ENCODE measurements at places on chromosomes 1 and 21.

DNA sequence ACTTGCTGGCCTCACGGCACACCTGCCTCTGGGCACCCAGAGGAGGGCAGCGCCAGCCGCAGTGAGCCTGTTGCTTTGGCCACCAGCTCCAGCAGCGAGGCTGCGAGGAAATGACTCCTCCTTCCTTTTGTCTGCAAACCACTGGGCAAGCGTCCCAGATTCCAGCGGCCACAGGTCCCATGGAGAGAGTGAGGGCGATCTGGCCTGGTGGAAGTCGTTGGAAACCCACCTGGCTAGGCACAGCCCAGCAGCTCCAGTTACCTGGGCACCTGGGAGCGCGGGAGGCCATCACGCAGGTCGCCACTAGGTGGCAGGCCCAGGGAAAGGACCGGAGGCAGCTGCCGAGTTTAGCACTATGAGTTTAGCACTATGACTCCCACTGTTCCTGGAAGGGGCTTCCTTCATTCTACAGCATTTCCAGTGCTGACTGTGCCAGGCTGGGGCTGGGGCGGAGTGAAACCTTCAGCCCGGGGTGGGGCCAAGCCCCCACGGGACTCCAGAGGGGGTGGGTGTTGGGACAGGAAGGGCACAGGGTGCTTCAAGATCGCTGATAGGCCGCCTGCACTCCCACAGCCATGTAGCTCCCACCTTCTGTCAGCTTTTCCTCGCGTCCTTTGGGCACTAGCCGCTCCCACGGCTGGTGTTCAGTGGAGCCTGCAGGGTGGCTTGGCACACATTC lies 1.1 kb upstream of the ESPN start:
- no peak for DNase-seq

DNA sequence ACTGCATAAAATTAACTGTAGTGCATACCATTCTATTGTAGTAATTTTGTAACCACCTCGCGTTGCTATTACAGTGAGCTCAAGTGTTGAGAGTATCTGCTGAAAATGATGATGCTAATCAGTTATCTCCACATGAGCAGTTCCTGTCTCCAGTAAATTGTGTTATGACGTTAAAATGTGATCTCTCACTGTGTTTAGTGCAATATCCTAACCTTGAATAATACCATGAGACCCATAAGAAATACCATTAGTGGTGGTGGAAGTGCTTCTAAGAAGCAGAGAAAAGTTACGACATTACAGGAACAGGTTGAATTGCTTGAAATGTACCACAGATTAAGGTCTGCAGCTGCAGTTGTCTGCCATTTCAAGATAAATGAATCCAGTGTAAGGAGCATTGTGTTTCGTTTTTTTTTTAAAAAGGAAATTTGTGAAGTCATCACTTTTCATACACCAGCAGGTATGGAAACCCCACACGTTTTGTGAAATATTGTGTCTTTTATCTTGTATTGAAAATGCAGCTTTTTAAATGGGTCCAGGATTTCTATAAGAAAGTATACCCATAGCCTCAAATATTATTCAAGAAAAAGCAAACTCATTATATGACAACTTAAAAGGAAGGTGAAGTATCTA lies 72.5 kb downstream of the ANGPTL1 start:
- DNase-seq, result no peak

DNA sequence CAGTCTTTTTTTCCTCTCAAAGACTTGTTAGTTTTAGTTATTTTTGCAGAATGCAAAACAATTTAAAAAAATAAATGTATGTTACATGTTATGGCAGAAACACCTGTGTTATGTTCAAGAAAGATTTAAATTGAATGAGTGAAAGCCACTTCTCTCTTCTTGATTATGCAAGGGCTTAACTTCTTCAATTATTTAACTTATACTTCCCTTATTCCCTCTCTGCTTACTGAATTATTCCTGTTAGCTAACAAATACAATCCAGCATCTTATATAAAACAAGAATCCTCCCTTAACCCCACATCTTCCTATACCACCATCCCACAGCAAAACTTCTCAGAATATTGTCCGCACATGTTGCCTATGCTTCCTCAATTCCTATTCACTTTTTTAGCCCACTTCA lies 10.7 kb upstream of the FCER1A start:
- no peak for DNase-seq

DNA sequence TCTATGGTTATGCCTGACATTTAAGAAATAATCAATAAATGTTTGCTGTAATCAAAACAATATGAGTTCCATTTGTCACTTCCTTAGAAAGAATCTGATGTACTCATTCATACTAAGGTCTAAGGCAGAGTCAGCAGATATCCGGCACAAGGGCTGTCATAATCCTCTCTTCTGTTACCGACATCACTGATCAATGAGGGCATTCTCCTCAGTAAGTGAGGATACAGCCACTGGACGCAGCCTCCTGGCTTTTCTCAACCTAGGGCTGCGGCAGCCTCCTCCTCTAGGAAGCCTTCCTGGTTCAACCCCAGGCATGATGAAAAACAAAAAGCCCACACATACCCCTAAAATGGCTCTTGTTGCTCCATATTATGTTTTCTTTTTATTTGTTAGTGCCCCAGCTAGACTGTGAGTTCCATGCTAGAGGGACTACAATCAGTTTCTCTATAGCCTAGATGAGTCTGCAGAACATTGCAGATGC lies 40.7 kb upstream of the TENT5C start:
- DNase-seq, result no peak

GRCh38 chr1:234484991-234485739 lies 6.2 kb upstream of the TARBP1 start:
- DNase-seq, result no peak

- no peak for DNase-seq
Observed at GRCh38 chr1:183227422-183228346, 41.6 kb downstream of the LAMC2 start.

DNA sequence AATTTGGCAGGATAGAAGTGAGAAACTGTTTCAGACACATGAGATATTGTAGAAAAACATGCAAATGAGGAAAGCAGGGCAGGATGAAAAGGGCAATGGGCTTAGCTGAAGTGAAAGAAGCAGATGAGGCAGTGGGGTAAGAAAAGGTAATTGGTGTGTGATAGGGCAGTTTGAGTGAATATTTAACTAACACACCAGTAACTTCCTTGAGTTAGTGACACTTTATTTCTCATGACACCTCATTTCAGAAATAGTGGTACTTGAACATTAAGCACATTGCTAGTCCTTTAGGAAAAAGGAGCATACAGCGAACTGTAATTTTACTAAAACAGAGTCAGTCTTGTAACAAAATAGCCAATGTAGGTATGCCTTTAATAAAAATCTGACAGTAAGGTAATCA lies 415.0 kb downstream of the DPYD start:
- DNase-seq, result no peak

GRCh38 chr1:38006008-38006828 lies 904 bp upstream of the FHL3 start:
- DNase-seq, result no peak

- DNase-seq, result no peak
Observed at GRCh38 chr1:182617734-182618351, 13.7 kb upstream of the RGS16 start.

- no peak for DNase-seq
Observed at GRCh38 chr1:154398141-154398540, 7.0 kb upstream of the IL6R start.

DNA sequence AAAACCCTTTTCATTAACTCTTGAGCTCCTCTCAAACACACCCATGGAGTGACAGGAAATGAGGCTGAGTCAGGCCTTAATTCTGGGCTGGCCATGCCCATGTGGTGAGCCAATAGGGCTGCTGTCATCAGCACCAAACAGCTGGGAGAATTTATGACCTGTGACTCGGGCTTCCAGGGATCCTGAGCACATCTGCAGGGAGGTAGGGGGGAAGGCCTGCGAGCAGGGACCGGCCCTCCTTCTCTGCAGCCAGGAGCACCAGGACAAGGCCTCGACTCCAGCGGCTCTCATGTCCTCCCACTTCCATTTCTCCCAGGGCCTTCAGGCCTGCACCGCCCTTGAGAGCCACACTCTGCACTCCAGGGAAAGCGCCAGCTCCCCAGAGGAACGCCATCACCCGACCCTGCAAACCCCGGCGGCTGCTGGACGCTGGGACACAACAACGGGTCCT lies 14.6 kb downstream of the RIPK4 start:
- DNase-seq, result no peak

DNA sequence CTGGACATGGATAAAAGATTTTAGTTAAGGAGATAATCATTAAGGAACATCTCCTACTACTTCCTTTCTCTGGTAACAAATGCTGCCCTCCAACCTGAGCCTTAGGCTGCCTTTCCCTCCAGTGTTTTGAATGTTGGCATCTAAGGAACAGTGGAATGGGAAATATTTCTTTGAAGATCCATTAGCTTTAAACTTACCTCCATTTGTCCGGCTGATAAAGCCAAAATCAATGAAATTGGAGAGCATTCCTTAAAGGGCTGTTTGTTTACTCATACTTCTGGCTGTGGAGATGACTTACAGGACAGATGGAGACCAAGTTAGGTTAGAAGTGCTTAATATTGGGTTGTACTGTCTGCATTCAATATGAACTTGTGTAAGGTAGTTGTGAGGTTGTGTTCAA lies 439.1 kb downstream of the PLA2G4A start:
- DNase-seq, result no peak

- DNase-seq, result no peak
Observed at GRCh38 chr1:206449565-206449964, 20.7 kb upstream of the IKBKE start.

DNA sequence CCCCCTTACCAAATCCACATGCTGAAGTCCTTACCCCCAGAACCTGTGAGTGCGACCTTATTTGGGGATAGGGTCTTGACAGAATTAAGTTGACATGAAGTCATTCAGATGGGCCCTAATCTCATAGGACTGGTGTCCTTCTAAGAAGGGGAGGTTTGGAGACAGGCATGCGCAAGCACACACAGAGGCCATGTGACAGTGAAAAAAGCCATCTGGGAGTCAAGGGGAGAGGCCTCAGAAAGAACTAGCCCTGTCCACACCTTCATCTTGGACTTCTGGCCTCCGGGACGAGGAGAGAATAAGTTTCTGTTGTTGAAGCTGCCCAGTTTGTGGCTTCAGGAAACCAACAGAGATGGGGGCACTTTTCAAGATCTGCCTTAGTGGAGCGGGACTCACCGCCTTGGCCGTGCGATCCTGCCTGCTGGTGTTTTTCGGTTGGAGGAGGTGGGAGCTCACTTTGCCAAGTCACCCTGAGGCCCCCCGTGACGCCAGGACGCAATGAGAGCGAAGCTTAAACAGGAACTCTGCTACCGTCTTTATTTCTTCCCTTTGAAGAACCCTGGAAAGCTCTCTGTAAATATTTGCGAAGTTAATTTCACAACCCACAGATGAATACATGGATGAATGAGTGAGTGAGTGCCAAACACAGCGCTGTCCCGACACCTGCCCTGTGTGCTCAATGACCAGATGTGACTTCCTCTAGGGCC lies 42.5 kb upstream of the C1orf174 start:
- DNase-seq, result no peak

GRCh38 chr1:53987880-53988279 lies 30.1 kb downstream of the LDLRAD1 start:
- no peak for DNase-seq

DNA sequence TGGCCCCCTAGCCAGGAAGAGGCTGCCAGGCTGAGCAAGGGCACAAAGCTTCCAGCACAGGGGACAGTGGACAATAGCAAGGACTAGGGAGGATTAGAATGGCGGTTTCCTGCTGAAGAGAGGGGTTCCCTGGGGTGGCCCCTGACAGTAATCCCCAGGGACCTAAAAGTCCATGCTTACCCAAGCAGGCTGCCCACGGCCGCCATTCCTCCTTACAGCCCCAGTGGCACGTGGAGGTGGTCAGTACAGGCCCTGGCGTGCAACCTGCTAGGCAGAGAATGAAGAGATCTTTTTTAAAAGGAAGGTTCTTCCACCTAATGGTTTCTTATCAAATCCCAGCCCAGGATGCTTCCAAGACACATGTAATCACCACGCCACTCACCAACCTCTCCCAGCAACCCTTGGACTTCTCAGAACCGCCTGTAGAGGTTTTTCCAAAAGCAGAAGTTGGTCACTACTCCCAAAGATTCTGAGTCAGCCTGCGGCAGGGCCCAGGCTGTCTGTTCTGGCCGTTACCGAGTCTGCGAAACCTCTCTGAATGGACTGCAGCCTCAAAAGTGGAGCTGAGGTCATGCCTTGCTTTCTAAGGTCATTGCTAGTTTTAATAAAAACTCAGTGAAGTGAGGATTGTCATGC lies 926 bp downstream of the MRPL55 start:
- DNase-seq, result no peak

GRCh38 chr1:30316056-30316455 lies 407.3 kb downstream of the MATN1 start:
- no peak for DNase-seq

GRCh38 chr21:27813344-27813743 lies 846.5 kb upstream of the ADAMTS5 start:
- no peak for DNase-seq

DNA sequence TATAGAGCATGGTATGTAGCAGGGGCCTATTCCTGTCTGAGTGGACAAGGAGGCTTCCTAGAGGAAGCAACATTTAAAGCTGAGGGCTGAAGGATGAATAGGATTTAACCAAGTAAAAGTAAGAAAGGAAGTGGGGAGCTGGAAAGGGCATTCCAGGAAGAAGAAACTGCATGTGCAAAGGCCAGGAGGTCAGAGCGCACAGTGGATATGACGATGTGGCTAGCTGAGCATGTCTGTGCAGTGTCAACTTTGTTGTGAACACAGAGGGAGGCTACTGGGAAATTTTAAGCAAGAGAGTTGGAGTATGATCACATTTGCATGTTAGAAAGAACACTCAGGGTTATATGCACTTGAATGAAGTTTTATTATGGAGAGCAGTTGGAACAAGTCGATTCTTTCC lies 28.6 kb upstream of the JUN start:
- no peak for DNase-seq

DNA sequence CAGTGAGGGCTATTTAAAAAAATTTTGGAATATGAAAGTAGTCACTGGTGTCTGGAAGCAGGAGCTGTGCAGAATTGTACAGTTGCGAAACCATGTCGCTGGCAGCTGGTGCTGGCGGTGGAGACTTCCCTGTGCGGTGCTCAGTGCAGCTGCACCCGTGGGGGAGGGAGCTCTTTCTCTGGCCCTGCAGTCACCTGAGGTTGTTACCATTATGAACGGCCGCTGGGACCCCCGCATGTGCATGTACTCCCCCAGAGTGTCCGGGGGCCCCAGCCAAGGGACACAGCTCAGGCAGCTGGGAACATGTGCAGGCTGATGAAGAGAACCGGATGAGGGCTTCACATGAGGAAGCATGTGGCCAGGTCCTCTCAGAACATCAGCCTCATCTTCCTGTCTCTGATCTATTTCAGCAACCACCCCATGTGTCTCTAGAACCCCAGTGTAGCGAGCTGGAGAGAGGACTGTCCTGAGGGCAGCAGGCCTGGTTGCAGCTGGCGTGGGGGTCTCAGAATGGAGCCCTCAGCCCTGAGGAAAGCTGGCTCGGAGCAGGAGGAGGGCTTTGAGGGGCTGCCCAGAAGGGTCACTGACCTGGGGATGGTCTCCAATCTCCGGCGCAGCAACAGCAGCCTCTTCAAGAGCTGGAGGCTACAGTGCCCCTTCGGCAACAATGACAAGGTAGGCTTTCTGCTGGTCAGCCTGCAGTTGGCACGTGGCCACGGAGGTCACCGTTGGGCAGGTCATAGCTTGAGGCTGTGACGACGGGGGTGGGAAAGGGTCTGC lies at the start of gene TRPM2:
TRPM2 (plus strand) TSS at position 431 of the 780 bp plus-strand sequence; CDS start at position 511, 80 bp downstream.
- no peak for DNase-seq

All from cortex of kidney (tissue), 1 donor.